ENCODE measurements at places on chromosomes 2 and 18.

- DNase-seq: no peak
Measured at GRCh38 chr2:105437708-105438103, 38.9 kb upstream of the FHL2 start.

DNA sequence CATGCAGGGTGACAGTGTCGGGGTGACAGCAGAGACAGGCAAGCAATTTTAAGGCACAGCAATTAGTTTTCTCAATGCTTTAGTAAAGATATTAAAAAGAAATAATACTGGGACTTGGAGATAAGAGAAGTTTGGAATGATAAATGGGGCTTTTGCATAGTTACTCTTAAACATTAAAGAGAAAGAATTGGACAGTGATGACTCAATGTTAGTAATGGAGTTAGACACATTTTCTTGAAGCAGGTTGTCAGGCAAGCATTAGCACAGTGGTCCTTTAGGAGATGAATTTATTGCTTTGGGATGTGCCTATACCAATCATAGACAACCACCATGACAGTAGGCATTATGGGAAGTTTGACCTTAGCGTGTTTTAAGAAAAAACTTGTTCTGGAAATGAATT lies 228.3 kb upstream of the RAB12 start:
- DNase-seq: no peak

GRCh38 chr2:8115456-8115855 lies 566.4 kb upstream of the ID2 start:
- DNase-seq: no peak

DNA sequence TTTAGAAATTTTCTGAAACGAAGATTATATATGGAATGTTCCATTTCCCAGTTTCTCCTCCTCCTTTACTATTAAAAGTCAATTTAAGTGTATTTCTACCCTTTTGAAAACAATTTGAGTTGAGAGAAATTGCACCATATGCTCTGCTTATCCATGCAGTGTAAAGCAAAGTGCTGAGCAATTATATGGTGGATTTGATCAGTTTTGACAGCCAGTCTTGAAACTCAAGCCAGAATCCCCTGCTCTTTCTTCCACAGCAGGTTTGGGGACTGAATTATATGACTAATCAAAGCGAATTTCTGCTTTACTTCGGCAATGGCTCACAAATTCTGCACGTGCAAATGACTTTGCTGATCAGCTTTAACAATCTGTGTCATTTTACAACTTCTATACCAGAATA lies 1183.6 kb downstream of the LRP1B start:
- no peak for DNase-seq

DNA sequence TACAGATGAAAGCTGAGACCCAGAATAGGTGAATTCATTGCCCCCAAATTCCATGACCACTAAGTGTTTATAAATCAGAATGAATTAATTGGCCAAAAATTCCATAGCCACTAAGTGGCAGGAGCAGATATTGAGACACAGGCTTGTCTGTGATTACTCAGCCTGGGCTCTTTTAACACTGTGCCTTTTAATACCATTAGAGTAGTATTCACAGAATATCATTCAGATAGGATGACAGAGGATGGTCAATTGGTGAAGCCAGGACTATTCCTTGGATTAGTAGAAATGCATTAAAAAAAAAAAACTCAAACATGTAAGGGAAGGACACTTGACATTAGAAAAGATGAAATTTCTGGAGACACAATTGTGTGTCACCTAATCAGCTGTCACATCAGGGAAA lies 698.6 kb downstream of the DCC start:
- no peak for DNase-seq

DNA sequence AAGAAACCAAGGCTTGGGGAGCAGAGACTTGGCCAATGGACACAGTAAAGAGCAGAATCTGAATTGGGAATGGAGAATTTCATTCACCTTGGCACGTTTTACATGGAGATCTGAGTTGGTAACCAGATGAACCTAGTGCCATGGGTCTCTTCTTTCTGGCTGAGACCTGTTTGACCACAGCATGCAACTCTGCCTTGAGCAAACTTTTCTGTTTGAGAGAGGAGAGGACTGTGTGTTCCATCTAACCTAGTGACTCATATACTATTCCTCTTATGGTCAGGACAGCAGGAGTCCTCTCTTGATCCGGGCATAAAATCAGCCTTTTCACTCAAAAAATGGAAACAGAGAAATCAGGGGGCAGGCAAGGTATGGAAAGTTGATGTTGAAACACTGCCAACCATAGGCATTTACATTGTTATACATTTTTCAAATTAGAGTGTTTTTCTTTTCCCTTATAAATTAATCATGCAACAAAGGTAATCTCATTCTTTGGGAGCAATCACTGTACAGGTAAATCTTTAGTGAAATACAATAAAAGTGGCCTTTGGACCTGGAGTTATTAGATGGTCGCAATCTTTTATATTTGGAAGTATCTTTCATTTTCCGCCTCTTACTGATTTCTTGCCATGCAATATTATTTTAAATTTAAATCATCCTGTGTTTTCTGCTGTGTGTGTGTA lies 86.7 kb downstream of the NRP2 start:
- no peak for DNase-seq

GRCh38 chr18:45590036-45590886 lies 25.0 kb upstream of the SLC14A2 start:
- DNase-seq: no peak

DNA sequence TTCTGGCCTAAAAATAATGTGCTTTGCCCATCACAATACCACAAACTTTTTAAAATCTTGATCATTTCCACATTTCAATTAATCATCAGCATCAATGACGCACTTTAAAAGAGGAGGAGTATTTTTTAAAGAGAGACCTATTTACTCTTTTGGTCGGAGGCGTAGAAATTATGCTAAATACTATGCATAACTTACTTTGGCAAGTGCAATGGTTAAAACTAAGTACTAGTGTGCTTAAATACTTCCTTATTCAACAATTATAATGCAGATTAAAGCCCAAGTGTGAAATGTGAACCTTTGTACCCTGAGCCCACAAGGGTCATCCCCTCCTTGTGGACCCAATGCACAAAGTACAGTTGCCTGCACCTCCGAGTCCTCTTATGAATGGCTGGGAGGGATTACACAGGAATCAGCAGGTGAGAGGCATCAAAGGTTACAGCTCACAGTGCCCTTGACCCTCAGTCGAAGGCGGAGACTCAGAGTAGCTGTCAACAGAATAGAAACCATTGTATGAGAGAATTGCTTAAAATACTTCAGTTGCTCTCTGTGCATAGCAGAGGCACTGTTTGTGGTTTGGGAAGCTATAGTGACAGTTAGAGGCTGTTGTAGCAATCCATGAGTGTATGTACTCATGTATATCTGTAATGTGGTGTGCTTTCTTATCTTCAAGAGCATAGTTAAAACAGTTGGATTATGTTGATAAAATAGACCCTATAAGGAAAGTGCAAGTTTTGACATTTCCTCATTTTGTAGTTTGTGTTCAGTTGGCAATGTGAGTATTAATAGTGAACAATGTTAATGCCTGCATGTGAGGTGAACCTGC lies 151.7 kb upstream of the ITGA4 start:
- no peak for DNase-seq

- DNase-seq: no peak
Measured at GRCh38 chr2:220512419-220512818, 885.0 kb downstream of the SLC4A3 start.

DNA sequence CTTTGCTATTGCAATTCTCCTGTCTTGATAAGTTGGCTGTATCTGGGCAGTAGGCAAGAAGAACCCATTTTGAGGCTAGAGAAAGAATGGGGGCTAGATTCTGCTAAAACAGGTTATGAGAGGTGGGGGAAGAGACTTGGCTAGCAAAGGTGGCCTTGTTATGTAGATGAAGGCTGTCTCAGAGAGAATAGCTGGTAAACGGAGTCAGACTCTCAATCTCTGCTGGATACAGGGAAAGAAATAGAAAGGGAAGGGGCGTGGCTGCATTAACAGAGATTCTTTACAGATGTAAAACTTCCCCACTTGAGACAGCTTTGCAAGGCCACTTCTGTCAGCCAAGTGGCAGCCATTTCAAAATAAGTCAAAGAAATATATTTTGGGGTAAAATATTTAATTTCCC lies 38.1 kb upstream of the ARHGAP25 start:
- DNase-seq: no peak

DNA sequence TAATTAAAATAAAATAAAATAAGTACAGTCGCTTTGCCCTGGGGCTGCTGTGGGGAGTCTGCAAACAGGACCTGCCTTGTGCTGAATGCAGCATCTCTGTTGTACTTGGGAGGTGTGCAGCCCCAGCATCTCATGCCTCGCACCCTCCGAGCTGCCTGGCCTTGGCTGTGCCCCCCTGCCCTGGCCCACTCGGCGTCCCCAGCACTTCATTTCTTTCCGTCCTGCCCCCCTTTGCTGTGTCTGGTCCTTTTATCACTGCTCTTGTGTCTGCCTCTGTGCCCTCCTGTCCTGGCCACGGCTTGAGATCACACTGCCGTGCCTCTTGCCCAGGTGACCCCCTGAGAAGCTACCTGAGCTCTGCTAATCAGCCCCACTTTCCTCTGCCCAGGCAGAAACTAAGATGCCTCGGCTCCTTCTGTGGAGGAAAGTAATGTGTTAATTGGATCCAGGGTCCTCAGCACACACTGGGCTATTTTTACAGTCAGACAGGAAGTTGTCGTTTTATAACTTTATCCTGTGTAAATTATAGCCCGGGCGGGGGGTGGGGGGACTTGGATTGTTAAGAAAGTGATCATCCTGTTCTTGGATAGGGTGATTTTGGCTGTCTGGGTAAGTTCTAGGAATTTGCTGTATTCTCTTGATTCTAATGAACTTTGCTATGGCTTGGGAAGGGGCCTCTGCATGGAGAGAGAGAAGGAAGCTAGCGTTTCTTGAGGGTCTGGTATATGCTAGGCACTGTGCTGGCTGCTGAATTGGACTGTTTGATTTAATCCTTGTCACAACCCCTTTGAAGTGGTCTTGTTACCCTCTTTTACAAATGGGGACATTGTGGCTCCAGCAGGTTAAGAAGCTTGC lies 69.4 kb downstream of the AGAP1 start:
- no peak for DNase-seq

- no peak for DNase-seq
Measured at GRCh38 chr2:85830645-85831044, 58.1 kb downstream of the ST3GAL5 start.

DNA sequence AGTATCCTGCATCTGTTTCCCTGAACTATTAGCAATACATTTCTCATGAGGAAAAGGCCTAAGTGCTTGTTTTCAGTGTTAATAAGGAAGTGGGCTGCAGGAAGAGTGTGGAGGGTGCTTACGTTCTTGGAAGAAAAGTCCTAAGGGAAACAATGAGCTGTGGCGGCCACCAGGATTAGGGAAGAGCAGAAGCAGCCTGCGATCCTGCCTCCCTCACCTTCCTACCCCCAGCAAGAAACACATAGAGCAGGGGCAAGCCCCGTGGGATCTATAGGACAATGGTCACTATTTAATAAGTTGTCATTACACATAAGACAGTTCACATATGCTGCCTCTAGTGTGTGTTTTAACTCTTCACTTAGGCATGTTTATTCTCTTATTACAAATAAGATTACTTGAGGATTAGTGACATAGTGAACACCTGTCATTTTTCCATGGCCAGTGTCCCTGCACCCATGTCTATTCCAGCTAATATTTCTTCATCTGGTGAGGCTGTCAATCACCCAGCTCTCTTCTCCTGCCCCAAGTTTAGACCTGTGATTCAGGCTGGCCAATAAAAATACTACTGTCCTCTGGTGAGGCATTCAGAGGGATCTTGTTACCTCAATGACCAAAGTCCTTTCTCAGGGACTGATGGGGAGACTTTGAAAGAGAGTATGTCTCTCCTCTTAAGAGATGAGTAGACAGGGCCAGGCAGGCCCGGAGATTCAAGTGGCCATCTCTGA lies 510.9 kb upstream of the CELF4 start:
- no peak for DNase-seq

DNA sequence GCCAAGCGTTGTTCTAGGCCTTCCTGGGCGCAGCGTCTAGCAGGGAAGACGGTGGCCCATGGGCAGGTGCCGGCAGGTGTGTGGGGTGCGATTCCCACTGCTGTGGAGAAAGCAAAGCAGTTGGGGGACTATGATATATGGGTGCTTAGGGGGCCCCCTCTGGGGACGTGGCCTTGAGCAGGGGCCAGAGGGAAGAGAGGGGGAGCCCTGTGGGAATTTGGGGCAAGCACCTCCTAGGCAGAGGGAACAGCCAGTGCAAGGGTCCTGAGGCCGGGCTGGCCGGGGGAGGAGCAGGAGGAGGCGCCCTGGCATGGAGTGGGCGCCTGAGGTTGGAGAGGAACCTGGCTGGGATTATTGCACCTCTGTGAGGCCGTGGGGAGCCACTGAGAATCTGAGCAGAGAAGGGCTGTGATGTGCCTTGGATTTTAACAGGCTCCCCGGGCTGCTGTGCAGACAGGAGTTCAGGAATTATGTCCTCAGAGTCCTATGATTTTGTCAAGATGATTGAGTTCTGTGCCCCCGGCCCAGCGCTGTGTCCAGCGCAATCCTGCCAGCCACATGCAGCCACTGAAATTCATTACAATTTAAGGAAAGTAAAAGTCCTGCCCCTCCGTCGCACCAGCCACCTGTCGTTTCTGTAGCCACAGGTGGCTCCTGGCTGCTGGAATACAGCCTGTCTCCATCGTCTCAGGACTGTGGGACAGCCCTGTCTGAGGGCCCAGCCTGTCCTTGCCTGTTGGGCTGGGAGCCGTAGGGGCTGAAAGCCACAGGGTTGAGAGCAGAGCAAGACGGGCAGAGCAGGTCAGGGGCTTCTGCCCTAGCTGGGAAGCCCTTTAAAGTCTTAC lies 9.1 kb upstream of the KLHL30 start:
- DNase-seq: no peak

DNA sequence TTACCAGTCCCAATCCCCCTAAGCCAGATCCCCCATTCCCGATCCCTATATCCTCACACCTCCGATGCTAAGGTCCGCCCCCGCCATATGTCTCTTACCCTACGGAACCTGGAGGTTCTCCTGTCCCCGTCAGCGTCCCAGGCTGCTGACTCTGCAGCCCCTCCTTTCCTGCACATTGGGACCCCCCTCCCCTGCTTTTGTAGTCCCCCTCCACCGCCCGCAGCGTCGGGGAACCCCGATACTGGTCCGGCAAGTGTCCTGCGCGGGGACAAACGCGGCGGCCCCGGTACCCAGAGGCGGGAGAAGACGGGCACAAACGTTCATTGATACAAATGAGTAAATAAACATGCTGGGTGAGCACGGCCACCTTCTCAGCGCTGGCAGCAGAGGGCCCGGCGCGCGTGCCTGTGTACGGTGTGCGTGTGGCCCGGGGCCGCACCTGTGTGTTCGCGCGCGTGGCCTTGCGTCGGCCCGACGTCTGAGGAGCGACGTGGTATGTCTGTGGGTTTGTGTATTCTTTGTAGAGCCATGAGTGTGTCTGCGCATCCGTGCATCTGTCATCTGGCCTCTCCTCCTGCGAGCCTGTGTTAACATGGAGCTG lies 2.0 kb upstream of the CYP26B1 start:
- DNase-seq: no peak

GRCh38 chr2:191003405-191004309 lies 10.3 kb downstream of the STAT1 start:
- DNase-seq: no peak

DNA sequence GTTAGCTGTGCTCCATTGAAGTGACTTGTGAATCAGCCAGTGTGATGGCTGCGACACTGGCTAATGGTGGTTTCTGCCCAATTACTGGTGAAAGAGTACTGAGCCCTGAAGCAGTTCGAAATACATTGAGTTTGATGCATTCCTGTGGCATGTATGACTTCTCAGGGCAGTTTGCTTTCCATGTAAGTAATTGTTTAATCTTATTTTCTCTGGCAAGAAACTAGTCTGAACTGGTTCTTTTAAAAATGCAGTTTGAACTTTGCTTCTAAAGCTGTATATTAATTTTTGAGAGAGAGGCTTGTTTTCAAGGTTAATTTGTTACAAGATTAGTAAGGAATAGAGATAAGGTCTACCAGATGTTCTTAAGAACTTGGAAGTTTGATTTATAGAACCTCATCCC lies 46.7 kb downstream of the GLS start:
- no peak for DNase-seq

GRCh38 chr2:102206666-102207341 lies 20.0 kb downstream of the IL1RL2 start:
- no peak for DNase-seq

Measured in stimulated activated CD8-positive, alpha-beta memory T cell treated with anti-CD3 and anti-CD28 coated beads, Interleukin-15, amount 100 ng/mL, for 24 hours (primary cell).